Upper lobe of right lung (tissue), 1 donor: ENCODE measurements at places on chromosomes 7 and 10. TPM values are rescaled to one million over a fixed set of nuclear protein-coding genes. Genes with fewer than 3 reads are reported as not detected.

DNA sequence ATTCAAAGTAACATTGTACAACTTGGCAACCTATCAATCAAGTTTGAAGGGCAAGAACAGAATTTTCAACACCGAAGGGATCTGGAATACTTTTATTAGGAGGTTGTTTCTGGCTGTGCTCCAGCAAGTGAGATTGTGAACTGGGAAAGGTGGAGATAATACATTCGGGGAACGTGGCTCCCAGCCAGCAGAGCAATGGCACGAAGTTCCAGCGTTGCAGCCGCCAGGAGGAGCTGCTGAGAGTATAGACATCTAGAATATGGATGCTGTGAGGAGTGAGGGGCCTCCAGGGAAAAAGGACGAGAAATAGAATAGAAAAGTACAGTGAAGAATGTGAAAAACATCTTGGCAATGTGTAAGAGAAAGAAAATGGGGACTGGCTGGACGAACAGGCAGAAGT is 69.5 kb downstream of the TCERG1L start:
- DNase-seq: peak; percentile 66

DNA sequence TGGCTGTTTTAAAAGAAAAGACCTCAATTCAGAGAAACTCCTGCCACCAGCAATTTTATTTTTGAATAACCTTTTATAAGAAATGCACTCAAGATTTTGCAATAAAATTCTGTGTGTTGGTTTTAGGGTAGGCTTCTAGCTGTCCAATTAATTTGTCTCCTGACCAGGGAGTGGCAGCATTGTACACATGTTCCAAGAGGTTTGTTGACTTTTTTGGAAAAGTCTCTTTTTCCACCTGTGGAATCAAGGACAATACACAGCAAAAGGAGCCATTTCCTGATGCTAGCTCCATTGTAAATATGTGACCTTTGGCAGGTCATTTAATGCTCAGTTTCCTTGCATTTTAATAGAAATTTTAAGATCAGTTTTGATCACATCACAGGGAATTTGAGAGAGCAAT is 1.8 kb downstream of the GIMAP5 start:
- no peak for DNase-seq

DNA sequence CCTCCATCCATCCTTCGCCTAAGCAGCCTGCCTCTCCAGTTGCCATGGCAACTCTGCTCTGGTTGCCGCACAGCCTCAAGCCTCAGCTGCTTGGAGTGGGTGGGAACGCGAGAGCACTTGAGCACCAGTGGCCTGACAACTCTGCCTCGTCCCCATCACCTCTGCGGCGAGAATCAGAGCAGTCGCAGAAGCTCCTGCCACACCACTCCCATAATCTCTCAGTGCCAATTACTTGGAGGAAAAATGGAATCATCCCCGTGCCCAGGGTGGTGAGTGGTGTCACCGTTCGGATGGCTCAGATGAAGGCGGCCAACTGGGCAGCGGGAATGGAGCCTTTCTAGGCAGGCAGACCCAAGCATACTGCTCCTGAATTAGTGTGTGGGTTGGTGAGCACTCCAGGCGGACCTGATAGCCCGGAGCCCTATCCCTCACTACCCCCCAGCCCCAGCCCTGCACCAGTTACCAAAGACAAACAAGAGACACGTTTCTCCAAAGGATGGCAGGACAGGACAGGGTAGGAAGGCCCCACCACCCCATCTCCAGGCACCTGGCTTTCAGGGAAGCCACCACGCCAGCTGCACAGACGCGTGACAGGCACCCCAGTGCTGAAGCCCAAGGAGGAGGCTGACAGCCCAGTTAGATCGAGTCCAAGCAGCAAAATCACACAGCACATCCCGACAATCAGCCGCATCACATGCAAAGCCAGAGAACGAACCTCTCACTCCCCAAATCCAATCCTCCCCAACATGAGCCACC is 335.4 kb downstream of the PTPRN2 start:
- DNase-seq: peak; percentile 54

- DNase-seq: no peak
Measured at GRCh38 chr10:35232527-35232926, 103.8 kb upstream of the CCNY start.

- no peak for DNase-seq
Measured at GRCh38 chr10:74086317-74086716, 64.3 kb downstream of the AP3M1 start.

DNA sequence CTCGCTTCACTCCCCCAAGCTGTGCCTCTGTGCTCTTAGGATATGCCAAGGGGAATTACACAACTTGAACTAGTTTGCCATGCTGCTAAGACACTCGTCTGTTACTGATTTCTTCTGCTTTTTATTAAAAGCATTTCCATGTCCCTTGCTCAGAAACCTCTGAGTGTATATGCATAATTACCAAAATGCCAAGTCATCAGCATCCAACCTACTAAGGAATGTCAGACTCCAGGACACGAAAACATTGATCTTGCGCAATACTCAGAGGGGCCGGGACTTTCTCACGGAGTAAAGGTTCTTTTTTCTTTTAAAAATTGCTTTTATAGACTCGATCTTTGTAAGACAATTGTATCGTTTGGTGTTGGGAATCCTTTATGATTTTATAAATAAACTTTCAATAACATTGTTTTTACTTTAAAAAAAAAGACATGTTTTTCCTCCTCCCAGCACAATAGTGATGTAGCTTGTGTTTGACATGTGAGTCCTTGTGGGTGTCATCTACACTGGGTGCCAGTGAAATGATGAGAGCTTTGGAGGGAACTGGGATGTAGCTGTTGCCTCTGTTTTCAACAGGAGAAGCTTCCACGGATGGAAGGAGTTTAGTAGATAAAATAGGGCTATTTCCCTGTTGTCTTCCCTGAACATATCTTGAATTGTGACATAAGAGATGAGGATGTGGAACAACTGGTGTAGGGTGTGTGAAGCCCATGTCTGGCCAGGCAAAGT is 43.6 kb downstream of the CNNM1 start:
- DNase-seq: no peak

DNA sequence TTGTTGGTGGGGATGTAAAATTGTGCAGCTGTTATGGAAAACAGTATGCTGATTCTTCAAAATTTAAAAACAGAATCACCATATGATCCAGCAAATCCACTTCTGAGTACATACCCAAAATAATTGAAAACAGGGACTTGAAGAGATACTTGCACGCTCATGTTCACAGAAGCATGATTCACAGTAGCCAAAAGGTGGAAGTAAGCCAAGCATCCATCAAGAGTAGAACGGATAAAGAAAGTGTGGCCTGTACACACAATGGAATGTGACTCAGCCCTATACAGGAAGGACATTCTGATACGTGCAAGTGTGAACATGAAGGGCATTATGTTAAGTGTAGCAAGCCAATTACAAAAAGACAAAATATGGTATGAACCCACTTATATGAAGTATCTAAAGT is 696.7 kb upstream of the CELF2 start:
- no peak for DNase-seq

DNA sequence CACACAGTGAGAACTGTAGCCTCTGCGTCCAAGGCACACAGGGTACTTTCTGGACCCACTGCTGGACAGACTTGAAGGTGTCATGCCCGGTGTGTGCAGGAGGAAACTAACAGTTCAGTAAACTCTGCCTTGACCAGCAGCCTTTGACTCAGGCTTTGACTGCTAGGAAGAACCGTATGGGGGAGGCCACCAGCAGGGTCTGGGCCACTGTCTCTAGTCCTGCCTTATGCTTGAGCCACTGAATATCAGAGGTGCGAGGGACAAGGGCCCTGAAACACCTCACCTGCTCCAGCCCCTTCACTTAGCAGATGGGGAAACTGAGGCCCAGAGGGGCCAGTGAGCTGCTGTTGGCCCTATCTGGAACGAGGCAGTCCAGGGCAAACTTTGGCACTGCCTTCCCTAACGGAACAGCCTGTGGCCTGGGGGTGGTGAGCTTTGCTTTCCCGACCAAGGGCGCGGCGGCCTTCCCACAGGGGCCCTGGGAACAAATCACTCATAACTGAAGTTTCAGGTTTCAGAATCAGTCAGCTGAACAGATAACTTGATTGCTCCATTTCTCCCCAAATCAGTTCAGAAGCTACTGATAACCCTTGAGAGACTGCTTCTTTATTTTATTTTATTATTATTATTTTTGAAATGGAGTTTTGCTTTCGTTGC is 130.0 kb downstream of the FAM53B start:
- DNase-seq: no peak

DNA sequence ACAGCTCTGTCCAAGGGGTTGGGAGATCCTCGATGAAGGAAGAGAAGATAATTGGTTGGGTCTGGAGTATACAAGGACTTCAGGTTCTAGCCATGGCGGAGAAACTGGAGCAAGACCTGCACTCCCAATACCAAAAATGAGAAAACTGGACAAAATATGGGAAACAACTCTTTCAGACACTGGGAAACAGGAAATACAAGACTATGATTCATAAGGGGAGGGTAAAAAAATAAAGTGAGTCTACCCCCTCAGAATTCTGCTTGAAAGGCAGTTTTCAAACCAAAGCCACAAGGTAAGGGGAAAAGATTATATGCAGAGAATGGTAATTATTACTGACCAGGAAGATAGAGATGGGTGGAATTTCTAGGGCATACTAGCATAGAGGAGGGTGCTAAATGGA is 10.2 kb upstream of the SEC61G start:
- DNase-seq: no peak

The TMEM236 gene
- 5.0 TPM for total RNA-seq

The FAM25C gene
- not detected for total RNA-seq

The POLR3A gene
- total RNA-seq: 13.7 TPM

The PLAC9 gene
- 24.1 TPM for total RNA-seq

The LRRC18 gene
- 0.96 TPM for total RNA-seq

The DNAJB12 gene
- total RNA-seq: 39.9 TPM

The CEP41 gene
- 11.3 TPM for total RNA-seq

The CYP2C8 gene
- total RNA-seq: 0.46 TPM

The SLC26A3 gene
- total RNA-seq: not detected

The CYP3A7 gene
- 1.6 TPM for total RNA-seq
